ENCODE measurements at places on chromosomes 2 and 18.

GRCh38 chr2:230706053-230706521 is 6.6 kb upstream of the CAB39 start:
- no peak for DNase-seq

DNA sequence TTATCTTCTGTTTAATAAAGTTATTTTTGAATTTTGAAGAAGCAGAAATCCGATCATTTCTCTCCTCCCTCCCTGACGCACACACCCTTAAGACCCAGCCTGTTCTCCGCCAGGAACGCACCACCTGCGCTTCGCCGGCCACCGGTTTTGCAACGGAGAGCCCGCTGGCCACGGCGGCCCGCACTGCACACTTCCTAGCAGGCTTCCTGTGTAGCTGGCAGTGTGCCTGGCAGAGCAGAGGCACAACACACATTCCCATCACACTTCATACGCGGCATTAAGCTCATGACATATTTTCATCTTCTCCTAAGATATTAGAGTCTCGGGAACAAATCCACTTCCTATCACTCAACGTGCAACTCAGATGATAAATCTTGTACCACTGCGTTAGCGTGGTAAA is 148.0 kb downstream of the HDAC4 start:
- no peak for DNase-seq

GRCh38 chr2:60891180-60891579 is 9.8 kb downstream of the REL start:
- DNase-seq: no peak

- DNase-seq: no peak
These were observed 58.2 kb upstream of the TFCP2L1 start for GRCh38 chr2:121343191-121343590.

DNA sequence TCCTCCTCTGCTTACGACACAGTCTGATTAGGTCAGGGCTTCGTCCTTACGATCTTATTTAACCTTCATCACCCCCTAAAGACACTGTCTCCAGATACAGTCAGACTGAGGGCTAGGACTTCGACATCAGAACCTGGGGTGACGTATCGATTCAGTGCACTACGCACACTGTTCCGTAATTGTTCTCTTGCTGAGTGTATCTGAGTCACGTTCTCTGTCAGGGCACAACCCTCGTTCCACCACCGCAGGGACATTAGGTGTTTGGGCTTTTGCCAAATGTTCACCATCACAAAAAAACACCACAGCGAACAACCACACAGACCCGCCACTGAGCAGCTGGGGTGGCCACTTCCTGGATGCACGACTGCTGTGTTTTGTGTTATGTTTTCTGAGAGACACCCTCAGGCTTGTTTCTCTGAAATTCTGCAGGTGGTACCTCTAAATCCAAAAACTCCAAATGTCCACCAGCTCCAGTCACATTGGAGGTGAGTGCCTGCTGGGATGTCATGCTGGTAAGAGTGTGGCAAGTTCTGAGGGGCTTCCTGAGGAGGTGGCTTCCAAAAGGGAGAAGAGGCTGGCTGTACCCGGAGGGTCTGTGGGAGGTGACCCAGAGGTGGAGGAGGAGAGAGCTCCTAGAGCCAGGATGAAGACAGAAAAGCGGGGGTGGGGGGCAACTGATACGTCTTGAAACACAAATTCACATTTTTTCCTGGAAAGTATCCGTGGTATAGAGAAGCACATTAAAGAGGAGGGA is 66.6 kb downstream of the ADNP2 start:
- DNase-seq: peak; percentile 88

DNA sequence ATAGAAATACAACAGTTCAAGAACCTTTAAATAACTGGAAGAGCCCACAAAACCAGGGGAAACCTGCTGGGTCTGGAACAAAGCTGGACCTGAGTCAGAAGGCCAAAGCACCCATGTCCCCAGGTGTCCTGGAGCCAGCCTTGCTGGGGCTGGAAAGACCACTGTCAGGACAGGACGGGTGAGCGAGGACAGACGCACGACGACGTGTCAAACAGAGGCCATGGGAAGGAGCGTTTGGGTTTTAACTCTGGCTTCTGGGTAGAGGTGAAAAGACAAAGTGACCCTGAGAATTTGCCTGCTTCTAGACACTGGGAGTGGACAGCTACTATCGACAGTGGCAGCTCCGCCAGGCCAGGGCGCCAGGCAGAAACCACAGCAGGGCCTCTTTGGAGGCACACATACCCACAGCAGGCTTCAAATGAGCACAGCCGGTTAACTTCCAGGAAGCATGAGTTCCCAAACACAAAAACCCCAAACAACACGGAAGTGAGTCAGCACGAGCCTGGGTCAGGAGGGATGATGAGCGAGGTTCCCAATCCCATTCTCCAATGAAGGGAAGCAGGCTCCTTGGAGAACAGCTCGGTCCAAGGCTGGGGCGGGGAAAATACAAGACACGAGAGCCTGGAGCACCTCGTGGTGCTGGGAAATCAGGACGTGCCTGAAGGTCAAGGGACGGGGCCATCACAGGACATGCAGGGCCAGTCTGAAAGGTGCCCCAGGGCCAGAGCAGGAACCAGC is 208.0 kb downstream of the TWIST2 start:
- no peak for DNase-seq

- no peak for DNase-seq
These were observed 196.1 kb downstream of the ANKRD30B start for GRCh38 chr18:14943967-14944636.

- no peak for DNase-seq
These were observed 945.1 kb upstream of the PIK3C3 start for GRCh38 chr18:41009926-41010325.

DNA sequence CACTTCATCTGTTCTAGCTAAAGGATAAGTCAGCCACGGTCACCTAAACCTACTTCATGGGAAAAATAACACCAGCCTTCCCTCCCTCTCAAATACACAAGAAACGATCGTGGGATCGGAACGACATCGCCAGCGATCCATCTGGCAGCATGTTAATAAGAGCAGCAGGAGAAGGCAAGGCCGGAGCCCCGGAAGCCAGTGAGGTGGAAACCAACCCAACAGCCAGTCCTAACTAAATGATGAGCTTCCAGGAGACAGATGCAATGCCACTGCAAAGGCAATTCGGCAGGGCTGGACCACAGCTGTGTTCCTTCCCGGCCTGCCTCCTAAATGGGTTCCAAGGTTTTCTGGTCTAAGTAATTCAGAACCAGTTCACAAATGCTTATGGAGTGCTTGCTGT is 117.5 kb downstream of the TMEM163 start:
- no peak for DNase-seq

GRCh38 chr2:30781961-30782533 is 25.2 kb downstream of the CAPN13 start:
- peak; percentile 21 for DNase-seq

- no peak for DNase-seq
These were observed 295.8 kb downstream of the SP3 start for GRCh38 chr2:173669271-173669853.

GRCh38 chr2:127022817-127023216 is 84.1 kb downstream of the BIN1 start:
- DNase-seq: no peak

GRCh38 chr18:49795612-49796552 is 17.5 kb downstream of the ACAA2 start:
- no peak for DNase-seq

Measured in activated CD8-positive, alpha-beta memory T cell treated with anti-CD3 and anti-CD28 coated beads, Interleukin-2, amount 10 ng/mL, durations not matched to agents 7 days and 5 days (primary cell).